Activated B cell treated with CpG ODN at 0.5 μM for 24 hours (primary cell): ENCODE measurements at places on chromosomes 7 and 10.

DNA sequence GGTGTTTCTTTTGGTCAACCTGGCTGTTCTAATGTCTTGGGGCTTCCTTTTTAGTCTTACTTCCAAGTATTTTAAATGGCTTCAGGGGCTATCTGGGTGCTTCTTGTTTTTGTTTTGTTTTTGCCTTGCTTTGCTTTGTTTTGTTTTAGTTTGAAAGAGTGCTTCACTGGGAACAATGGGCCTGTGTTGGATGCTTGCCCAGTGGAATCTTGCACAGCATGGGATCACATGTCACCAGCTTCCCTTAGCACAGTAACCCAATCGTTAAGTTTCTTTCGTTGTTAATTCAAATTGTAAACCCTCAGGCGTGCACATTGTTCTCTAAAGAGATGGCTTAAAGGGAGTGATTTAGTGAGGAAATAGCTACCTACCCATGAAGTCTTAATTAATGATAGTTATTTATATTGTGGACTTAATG is 8.9 kb downstream of the COL17A1 start:
- no peak for DNase-seq

DNA sequence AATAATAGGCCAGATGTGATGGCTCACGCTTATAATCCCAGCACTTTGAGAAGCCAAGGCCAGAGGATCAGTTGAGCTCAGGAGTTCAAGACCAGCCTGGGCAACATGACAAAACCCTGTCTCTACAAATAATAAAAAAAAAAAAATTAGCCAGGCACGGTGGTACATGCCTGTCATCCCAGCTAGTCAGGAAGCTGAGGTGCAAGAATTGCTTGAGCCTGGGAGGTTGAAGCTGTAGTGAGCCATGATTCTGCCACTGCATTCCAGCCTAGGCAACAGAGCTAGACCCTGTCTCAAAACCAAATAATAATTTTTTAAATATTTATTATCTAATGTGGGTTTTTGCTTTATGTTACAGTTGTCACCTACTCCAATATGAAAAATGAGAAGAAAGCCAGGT is 178.9 kb downstream of the ADK start:
- no peak for DNase-seq

DNA sequence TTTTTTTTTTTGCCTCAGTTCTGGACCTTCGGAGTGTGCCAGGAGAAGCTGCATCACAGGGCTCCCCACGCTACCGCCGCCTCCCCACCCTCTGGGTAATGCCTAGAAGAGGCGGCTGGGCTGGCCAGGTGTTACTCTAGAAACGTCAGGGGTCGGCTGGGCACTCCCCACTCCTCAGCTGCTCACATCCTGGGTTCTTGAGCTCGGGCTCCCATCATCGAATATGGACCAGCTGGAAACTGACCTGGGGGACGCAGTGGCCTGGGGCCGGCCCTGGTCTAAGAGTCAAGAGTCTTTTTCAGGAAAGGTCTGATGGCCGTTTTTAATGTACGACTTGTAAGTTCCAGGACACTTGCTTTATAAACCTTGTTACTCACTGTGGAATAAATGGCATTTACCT is 326.5 kb downstream of the WDR37 start:
- DNase-seq, result no peak

DNA sequence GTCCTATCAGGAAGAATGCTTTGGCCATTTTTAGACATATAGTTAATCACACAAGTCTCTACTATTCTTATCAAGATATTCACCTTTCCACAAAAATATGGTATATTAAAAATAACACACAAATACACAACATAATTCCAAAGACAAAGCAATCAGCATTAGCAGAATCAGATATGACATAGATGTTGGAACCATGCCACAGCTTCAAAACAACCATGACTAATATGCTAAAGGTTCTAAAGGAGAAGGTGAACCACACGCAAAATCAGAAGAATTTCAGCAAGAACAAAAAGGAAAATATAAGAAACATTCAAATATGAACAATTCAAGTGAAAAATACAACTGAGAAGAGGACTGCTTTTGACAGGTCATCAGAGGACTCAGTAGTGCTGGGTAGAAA is 670.2 kb upstream of the SORCS1 start:
- DNase-seq, result no peak

DNA sequence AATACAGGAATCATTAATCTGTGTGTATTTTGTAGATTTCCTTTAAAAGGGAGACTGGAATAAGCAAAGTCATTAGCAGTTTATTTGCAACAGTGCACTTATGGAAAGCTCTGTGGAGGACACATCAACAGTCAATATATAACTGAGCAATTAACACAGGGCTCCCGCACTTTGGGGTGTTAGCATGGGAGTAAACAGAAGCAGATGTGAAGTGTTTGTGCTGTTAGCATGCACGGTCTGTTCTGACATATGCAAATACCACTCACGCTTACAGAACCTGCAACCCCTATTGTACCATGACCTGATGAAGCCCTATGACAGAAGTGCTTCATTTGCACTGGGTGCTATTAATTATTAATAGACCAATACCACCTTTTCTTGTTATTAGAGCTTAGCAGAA is 118.9 kb downstream of the PPP1R3A start:
- DNase-seq, result no peak

GRCh38 chr10:119161680-119162451 is 3.6 kb downstream of the SFXN4 start:
- DNase-seq, result no peak

DNA sequence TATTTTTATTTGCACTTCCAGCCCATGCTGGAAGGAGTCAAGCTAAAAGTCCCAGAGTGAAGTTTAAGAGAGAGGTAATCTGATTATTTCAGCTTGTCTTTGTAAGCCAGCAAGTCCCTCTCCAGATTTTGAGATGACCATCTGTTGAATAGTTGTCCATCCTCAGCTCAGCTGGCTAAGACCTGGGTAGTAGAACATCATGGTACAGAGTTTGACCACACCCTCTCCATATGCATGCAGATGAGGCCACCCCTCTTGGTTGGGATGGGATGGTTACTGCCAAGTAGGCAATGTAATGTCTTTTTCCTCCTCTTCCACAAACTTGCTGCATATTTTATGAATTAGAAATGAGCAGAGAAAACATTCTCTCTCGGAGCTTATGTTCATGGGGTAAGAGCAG is 639.8 kb downstream of the SORCS3 start:
- DNase-seq, result no peak

- no peak for DNase-seq
These were observed 176.9 kb upstream of the ZWINT start for GRCh38 chr10:56537984-56538383.

DNA sequence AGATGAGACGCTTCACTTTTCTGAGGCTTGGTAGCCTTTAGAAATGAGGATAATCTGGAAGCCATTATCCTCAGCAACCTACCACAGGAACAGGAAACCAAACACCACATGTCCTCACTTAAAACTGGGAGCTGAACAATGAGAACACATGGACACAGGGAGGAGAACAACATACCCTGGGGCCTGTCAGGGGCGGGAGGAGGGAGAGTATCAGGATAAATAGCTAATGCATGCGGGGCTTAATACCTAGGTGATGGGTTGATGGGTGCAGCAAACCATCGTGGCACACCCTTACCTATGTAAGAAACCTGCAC is 48.9 kb downstream of the LRGUK start:
- no peak for DNase-seq

GRCh38 chr10:51932530-51932929 is 233.1 kb upstream of the CSTF2T start:
- DNase-seq, result no peak

DNA sequence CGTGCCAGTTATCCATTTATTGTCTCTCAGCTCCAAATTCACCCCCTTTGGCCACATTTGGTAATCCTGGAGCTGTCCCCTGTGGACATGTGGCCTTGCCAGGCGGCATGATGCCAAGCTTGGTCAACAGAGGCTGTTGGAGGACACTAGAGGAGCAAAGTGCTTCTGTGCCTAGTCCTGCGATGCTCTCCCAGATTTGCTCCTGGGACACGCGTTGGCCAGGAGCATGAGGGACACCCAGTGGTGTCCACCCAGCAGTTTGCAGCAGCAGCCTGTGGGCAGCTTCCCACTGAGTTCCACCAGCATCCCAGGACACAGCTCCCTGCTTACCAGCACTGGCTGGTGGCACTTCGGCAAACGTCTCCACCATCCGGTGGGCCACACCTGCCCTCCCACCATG is 55.5 kb upstream of the STEAP1B start:
- DNase-seq, result no peak

DNA sequence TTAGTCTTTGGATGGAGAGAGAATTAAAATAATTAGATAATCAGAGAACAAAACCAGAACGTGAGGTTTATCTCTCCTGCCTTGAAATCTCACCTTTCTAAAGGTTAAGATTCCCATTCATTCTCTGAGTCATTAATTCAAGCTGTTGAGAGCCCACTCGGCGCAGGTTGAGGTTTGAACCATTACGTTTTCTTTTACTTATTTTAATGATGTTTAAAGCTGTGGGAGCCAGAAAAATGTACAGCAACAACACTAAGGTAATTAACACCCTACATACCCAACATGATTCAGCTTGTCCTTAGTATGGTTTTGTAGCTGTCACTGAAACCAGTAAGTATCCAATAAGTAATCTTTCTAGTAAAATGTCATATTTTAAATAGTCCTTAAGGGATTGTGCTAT is 153.0 kb upstream of the ANK3 start:
- no peak for DNase-seq

- no peak for DNase-seq
These were observed 171.3 kb downstream of the RNLS start for GRCh38 chr10:88411772-88412349.

GRCh38 chr10:75613685-75614504 is 182.5 kb downstream of the LRMDA start:
- DNase-seq, result no peak
